CD14-positive monocyte (primary cell): ENCODE measurements at places on chromosomes 2 and 18. TPM values are rescaled to one million over a fixed set of nuclear protein-coding genes. Genes with fewer than 3 reads are reported as not detected.

AGPS gene
- 16.7 TPM for polyA plus RNA-seq

TRABD2A gene
- polyA plus RNA-seq = 0.53 and 0.97 TPM in 2 replicates

- H3K4me1 ChIP-seq = peaks cover 60% of the 10 kb centered on the region
- H3K36me3 ChIP-seq = peaks cover 80% of the 10 kb centered on the region
- H3K27me3 ChIP-seq = no peaks in the 10 kb centered on the region
- no peak overlapping the region for H3K4me3 ChIP-seq
- DNase-seq = no peak
Observed at GRCh38 chr2:68812251-68812650, 58.9 kb downstream of the BMP10 start.

GRCh38 chr2:1448009-1448408 lies 34.7 kb downstream of the TPO start:
- H3K4me1 ChIP-seq = no peaks in the 10 kb centered on the region
- no peak overlapping the region for H3K4me3 ChIP-seq
- H3K27me3 ChIP-seq = no peaks in the 10 kb centered on the region
- H3K27ac ChIP-seq = no peak overlapping the region
- DNase-seq = no peak

- H3K4me1 ChIP-seq = peaks cover 60% of the 10 kb centered on the region
- DNase-seq = no peak
- peaks cover 5% of the 10 kb centered on the region for H3K36me3 ChIP-seq
Observed at GRCh38 chr2:62215306-62216064, 19.6 kb downstream of the B3GNT2 start.

CCDC74B gene
- polyA plus RNA-seq = not detected

PRSS56 gene
- polyA plus RNA-seq = not detected

PROKR1 gene
- polyA plus RNA-seq = not detected

DNA sequence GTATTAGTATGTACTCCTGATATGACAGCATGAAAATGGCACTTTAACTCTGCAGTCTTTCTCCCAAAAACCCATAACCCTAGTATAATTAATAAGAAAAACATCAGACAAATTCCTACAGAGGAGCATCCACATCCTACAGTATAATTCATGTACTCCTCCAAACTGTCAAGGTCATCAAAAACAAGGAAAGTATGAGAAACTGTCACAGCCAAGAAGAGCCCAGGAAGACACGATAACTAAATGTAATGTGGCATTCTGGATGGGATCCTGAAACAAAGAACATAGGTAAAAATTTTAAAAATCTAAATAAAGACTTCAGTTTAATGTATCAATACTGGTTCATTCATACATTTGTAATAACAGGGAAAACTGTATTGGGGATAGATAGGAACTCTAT lies 88.2 kb downstream of the SLC66A3 start:
- no peak for DNase-seq
- no peaks in the 10 kb centered on the region for H3K4me1 ChIP-seq
- H3K27ac ChIP-seq = no peak overlapping the region
- no peak overlapping the region for H3K4me3 ChIP-seq
- no peaks in the 10 kb centered on the region for H3K27me3 ChIP-seq
- H3K36me3 ChIP-seq = peaks cover 33% of the 10 kb centered on the region

GRCh38 chr18:23658285-23658684 lies 4.4 kb downstream of the ANKRD29 start:
- no peaks in the 10 kb centered on the region for H3K36me3 ChIP-seq
- no peak overlapping the region for H3K27ac ChIP-seq
- no peak for DNase-seq
- H3K4me3 ChIP-seq = no peak overlapping the region
- peaks cover 14% of the 10 kb centered on the region for H3K4me1 ChIP-seq
